ENCODE measurements at places on chromosomes 16 and 17.

DNA sequence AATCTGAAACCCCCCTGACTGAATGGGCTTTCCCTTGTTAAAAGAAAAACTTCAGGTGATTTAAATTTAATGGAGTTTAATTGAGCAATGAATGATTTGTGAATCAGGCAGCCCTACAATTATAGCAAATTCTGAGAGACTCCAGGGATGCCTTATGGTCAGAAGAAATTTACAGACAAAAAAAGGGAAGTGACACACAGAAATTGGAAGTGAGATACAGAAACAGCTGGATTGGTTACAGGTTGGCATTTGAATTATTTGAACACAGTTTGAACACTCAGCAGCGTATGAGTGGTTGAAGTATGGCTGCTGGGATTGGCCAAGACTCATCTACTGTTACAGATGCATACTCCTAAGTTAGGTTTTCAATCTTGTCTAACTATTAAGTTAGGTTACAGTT, 19.0 kb upstream of the CPHXL start:
- no peak for DNase-seq

GRCh38 chr16:87165885-87166284, 151.3 kb downstream of the C16orf95 start:
- DNase-seq = no peak

- DNase-seq = no peak
These were observed 1.8 kb upstream of the CBX1 start for GRCh38 chr17:48102798-48103715.

GRCh38 chr16:74862743-74863244, 88.2 kb upstream of the FA2H start:
- DNase-seq = peak; percentile 7

- peak; percentile 74 for DNase-seq
These were observed 17.4 kb upstream of the C17orf107 start for GRCh38 chr17:4881761-4882555.

GRCh38 chr17:81305051-81305630, 10.0 kb upstream of the SLC38A10 start:
- DNase-seq = no peak

DNA sequence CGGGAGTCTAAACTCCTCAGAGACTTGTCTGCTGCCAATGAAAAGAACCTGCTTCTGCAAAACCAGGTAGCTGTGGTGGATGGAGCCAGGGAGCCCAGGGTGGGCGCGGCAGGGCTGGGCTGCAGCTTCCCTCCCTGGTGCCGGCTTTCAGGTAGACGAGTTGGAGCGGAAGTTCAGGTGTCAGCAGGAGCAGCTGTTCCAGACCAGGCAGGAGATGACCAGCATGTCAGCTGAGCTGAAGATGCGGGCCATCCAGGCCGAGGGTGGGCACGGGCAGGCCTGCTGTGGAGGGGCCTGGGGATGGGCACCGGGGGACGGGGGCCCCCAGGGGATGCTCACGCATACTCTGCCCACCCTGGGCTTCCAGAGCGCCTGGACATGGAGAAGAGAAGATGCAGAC, 3.2 kb upstream of the RAC3 start:
- no peak for DNase-seq

GRCh38 chr16:78574571-78574970, 475.1 kb downstream of the WWOX start:
- DNase-seq = no peak

- peak; percentile 60 for DNase-seq
These were observed at the start of gene RHOT1 for GRCh38 chr17:32142038-32142856. TSS of gene RHOT1 (plus strand) at chr17:32142502. CDS start at chr17:32142693, 191 bp downstream.

GRCh38 chr17:55394357-55395021, 27.1 kb downstream of the MMD start:
- no peak for DNase-seq

DNA sequence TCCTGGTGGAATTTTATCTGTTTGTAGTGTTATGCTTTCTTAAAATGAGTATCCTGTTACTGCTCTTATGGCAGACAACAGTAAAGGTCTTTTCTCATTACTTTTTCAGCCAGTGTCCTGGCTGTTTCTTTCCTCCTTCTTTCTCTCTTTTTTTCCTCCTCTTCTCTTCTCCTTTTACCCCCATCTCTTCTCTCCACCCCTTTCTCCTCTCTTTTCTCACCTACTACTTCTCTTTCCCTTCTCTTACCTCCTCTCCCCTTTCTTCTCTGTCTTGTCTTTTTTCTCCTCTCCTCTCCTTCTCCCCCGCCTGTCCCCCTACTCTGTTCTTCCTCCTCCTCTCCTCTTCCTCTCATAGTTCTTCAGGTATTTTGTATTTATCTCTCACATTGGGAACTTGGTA, 48.9 kb downstream of the CPD start:
- no peak for DNase-seq

GRCh38 chr17:58402047-58402446, 15.3 kb downstream of the RNF43 start:
- DNase-seq = no peak

GRCh38 chr17:75834928-75835653, 9.1 kb downstream of the UNC13D start:
- DNase-seq = no peak

DNA sequence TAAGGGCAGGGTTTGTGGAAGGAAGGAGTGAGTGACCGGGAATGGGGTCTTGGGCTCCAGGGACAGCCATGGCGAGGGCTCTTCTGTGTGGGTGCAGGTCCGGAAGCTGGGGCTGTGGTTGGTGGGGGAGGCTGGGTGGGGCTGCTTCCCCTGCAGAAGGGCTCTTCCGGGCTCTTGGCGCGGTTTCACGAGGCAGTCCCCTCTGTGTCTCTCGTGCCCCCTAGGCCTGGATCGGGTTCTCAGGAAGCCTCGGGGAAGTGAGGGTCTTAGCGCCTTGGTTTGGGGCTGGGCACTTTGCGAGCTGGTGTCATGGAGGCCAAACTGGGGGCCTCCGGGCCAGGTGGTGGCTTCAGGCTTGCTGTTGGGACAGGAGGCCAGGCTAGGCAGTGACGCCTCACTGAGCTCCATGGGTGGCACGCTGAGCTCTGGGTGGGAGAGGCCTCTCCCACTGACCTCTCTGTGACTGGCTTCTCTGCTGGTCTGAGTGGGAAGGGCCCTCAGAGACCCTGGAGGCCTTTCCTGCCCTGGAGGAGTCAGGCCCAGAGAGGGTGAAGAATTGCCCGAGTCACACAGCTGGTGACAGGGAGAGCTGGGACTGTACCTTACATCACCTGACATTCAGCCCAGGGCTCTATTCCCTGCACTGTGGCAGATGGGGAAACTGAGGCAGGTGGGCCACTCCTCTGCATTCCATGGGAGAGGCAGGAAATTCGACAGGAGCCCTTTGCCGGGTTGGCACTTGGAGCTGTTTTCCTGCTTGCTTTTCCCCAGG, 8.2 kb downstream of the ADCY7 start:
- DNase-seq = no peak

DNA sequence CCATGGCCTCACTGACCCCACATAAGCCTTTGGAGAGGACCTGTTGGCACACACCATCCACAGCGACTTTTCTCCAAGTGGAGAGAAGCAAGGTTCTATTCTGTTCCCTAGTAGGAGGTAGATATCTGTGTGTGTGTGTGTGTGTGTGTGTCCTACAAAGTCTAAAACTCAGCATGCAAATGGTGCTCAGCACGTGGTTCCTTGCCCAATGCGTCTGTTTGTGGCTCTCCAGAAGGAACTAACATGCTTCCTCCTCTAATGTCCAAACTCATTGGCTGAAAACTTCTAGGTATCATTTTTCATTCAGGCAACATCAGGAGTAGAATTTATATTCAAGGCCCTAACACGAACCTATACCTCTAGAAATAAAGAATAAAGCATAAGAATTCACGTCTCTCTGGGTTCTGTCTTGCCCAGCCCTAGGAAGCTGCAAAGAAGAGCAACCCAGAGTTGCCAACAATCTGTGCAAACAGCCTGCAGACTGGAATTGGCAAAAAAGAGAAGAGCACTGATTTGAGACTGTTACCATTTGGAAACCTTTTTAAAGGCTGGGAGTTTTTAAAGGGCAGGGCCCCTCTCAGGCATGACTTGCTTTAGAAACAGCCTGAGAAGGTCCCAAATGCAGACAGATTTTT, 25.5 kb downstream of the MAP3K14 start:
- DNase-seq = no peak

GRCh38 chr16:56998352-56998751, 9.0 kb downstream of the NLRC5 start:
- DNase-seq = no peak

DNA sequence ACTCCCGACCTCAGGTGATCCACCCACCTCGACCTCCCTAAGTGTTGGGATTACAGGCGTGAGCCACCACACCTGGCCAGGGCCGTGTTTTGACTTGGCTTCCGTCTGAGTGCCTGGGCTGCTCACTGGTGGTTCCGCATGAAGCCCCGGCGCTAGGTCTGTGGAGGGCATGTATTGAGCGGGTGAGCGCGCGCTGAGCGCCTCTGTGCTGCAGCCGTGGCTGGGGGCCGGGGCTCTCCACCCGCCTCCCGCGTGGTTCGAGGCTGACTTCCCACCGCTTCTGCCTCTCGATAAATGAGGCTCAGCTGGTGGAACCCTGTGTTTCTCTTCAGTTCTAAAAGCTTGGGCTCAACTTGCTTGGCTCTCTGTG, 38.9 kb upstream of the ATP2A3 start:
- no peak for DNase-seq

DNA sequence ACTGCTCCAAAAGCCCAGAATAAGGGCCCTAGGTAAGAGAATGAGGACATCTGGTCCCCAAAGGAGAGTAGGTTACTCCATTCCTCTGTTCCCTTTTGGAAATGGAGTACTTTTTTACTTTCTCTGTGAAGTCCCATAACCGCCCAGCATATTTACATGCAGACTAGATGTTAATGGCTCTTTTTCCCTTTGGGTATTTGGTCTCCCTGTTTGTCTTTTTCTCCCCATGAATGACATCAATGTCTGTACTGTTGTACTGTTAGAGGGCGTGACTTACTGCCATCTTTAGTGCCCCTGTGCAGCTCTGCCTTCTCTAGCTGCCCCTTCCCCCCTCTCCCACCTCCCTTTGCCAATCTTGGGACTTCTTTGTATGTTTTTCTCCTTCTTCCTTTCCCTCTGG, 19.0 kb downstream of the GPR179 start:
- DNase-seq = no peak

- DNase-seq = no peak
These were observed 840 bp downstream of the ADCY7 start for GRCh38 chr16:50267151-50267631.

GRCh38 chr17:58399974-58400373, 17.4 kb downstream of the RNF43 start:
- no peak for DNase-seq

DNA sequence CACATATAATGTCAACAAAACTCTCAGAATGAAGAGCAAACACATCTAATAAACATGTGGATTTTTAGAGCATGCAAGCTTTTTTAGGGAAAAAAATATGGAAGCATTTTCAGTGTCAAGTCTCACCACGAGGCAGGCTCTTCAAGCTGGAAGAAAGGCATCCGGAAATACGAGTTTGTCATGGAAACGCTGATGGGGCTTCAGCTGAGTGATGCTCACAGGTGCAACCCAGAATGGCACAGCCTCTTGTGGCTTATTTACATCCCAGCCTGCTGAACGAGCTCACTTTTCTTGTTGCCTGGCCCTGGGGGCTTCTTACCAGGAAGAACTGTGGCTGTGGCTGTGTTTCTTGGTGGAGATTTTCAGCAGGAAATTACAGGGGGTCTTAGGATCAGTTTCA, 24.1 kb upstream of the DYNLL2 start:
- DNase-seq = no peak

- no peak for DNase-seq
These were observed 2.2 kb upstream of the KRTAP4-1 start for GRCh38 chr17:41186872-41187271.

DNA sequence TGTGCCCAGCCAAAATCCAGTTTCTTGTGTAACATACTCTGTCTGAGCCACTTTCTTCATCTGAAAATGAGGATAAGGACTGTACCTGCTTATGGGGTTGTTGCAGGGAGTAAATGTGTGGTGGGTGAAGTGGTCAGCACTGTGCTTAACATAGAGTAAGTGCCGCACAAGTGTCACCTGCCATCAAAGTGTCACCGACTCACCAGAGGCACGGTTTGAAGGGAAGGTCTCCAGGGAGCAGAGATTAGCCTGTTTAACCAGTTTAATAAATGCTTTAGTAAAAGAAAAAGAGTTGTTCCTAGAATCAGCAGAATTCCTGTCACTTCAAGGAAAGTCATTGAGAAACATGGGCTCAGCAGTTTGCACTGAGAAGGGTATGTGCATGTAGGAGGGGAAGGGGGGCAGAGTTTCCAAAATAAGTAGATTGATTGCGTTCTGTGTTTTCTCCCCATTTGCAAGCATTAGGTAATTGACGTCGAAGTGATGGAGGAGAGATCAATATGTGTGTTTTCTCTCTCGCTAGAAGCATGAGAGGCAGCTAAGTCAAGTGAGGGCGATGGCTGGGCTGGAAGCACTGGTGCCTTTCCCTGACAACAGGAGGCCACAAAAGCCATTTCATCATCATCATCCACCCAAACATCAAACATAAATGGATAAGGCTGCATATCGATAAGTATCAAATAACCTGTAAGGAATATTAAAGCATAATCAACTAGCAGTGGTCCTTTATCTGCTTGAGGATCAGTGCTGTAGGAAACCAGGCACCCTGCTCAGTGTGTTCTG, 19.1 kb downstream of the FAM20A start:
- no peak for DNase-seq

DNA sequence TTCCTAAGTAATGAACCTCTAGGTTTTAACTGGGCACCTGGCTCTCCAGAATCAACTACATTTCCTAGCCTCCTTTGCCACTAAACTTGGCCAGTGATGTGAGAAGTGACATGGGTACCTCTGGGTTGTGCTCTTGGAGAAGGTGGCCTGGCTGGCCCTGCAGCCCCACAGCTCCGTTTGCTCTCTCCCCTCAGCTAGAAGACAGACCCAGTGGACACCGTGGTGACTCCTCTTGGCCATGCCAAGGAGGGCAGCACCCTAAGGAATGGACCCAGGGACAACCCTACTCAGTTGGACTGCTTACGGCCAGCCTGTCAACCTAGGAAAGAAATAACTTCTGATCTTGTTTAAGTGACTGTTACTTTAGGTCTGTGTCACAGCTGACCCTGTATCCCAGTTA, 151.4 kb downstream of the TMEM132E start:
- DNase-seq = no peak

DNA sequence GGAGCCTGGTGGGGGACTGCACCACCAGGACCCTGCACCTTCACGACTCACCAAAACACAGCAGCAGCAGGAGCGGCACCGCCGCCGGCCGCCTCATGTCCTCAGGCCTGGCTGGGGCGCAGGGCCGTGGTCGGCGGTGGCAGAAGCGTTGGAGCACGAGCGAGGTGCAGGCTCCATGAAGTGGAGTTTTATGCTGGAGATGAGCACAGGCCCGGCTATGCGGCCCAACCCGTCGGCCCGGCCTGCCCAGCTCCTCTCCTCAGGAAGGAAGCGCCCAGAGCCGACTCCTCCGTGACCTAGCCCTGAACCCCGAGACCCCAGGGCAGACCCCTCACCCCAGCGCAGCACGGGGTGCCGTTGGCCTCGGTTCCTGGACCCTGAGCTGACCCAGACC, at the start of gene PRSS27:
PRSS27 (minus strand) TSS at position 161 of the 394 bp plus-strand sequence; CDS start at position 97, 64 bp downstream.
- DNase-seq = no peak

GRCh38 chr16:27539120-27539519, 10.6 kb downstream of the GTF3C1 start:
- DNase-seq = no peak

- DNase-seq = no peak
These were observed 344.9 kb downstream of the CPPED1 start for GRCh38 chr16:12458591-12459358.

GRCh38 chr17:67759355-67760171, 41.8 kb downstream of the NOL11 start:
- DNase-seq = no peak

- no peak for DNase-seq
These were observed 41.7 kb downstream of the ANKRD11 start for GRCh38 chr16:89448656-89449055.

Measured in prostate gland (tissue), 2 donors.